Motor neuron (in vitro differentiated cells): ENCODE measurements at places on chromosomes 11 and 22.

- no peak for ATAC-seq
Observed at GRCh38 chr22:46084943-46085827, 65.1 kb upstream of the PPARA start.

DNA sequence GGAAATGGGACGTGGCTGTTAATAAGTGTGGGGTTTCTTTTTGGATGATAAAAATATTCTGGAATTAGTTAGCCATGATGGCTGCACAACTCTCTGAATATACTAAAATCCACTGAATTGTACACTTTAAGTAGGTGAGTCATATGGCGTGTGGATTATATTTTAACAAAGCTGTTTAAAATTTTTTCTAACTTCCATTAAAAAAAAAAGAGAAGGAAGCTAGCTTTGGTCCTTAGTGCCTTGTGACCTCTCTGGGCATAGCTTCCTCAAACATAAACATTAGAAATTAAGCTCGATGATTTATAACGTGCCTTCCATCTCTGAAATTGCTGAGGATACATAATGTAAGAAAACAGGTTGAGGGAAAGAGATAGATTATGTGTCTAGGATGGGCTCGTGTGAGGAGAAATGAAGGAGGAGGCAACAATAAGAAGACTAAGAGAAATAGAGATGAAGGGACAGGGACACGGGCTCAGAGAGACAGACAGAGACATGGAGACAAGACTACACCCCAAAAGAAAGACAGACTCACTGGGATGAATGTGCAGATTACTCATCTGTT is 20.0 kb downstream of the IRAG1 start:
- ATAC-seq: no peak

- peak; percentile 38 for ATAC-seq
Observed at GRCh38 chr11:120316880-120317688, 8.0 kb upstream of the TLCD5 start.

- ATAC-seq: no peak
Observed at GRCh38 chr22:37254867-37255233, 10.8 kb upstream of the RAC2 start.

DNA sequence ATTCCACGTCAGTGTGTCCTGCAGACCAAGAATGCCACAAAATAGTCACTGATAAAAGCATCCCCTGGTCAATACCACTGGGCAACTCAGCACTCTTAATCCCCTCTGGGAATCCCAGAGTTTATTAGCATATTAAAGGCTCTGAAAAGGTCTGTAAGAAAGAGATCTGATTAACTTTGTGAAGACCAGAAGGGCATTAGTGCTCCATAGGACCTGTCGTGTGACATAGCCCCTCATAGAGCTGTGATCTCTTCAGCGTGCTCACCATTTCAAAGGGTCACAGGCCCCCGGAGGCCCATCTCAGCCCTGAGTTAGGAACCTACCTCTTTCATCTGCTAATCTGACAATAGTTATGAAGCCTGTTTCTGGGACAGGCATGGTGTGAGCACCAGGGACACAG is 299.2 kb downstream of the MN1 start:
- no peak for ATAC-seq

- ATAC-seq: no peak
Observed at GRCh38 chr11:13206086-13206640, 71.4 kb upstream of the BMAL1 start.
